Caki2 (cell line): ENCODE measurements at places on chromosomes 16 and 17. TPM values are rescaled to one million over a fixed set of nuclear protein-coding genes. Genes with fewer than 3 reads are reported as not detected.

- DNase-seq = no peak
Observed at GRCh38 chr16:10578474-10579316, 1.7 kb downstream of the EMP2 start.

GRCh38 chr16:88077328-88078108, 126.3 kb downstream of the BANP start:
- no peak for DNase-seq

CTRB1 gene
- total RNA-seq = not detected in 2 replicates

GRCh38 chr17:64332502-64332901, 58.2 kb downstream of the PECAM1 start:
- DNase-seq = no peak

MT1M gene
- not detected in 2 replicates for total RNA-seq

CLUH gene
- total RNA-seq = 22.5 and 28.8 TPM in 2 replicates

DNA sequence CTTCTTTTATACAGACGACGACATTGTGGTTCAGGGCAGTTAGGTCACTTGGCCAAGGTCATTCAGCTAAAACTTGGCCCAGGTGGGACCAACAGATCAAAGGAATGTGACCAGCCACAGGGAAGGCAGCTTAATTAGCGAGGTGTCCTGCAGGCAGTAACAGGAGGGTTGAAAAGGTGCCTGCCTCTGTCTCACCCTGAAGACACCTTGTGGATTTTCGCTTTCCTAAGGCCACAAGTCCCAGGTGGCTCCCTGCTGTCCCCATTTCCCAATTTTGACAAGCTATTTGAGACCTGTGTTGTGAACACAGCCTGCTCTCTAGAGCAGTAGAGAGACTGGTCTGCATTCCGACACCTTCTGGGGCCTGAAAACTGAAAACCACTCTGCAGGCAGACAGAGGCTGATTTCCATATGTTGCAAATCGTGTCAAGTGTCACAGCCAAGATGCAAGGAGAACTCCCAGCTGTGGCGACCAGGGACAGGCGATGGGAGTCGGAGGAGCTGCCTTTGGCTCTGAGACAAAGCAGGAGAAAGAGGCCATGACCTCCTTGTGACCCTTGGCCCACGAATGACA, 593.1 kb upstream of the CDH5 start:
- DNase-seq = no peak

- no peak for DNase-seq
Observed at GRCh38 chr17:72343911-72344310, 223.1 kb downstream of the SOX9 start.

GRCh38 chr17:5019475-5019956, 15.7 kb downstream of the SLC52A1 start:
- no peak for DNase-seq

DNA sequence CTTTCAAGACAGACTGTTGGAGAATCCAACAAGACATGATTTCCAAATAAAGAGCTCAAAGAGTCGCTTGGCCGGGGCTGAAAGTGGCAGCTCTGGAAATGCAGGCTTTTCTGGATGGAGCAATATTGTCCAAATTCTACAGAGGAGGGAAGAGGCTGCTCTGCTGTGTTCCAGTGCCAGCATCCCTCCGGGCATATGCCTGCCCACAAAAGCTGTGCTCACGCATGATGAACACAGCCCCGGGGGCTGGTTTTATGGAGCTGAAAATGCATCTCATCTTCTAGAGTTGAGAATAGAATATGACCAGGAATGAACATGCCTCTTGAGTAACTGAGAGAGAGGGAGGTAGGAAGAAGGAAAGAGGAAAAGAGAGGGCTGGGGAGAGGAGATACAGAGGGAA, 74.7 kb upstream of the TOX3 start:
- DNase-seq = no peak
